ENCODE measurements at places on chromosomes 5 and 9.

GRCh38 chr9:4344946-4345345, 45.1 kb upstream of the GLIS3 start:
- DNase-seq = no peak

- DNase-seq = peak; percentile 17
Measured at GRCh38 chr5:86679529-86679928, 61.8 kb downstream of the COX7C start.

DNA sequence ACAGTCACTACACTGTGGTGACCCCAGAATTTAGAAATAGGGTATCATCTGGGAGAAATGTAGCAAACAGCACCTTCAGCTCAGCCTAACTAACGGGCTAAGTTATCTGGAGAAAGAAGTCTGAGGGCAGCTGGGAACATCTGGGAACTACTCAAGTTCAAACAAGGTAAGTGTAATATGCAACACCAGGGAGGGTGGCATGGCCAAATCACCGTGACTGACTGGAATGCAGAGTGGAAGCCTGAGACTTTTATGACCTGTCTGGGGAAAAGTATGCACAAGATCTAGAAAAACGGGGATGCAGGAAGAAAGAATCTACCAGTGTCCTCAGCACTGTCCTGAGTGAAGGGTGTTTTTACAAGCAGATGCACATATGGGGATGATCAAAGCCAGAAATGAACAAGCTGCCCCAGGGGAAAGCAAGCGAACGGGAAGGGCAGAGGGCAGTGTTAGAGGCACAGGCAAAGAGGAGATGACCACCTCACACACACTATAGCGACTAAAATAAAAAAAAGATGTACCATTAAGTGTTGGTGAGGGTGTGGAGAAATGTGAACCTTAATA, 59.9 kb downstream of the SERINC5 start:
- peak; percentile 28 for DNase-seq

GRCh38 chr9:135332979-135333748, 146.4 kb upstream of the PPP1R26 start:
- no peak for DNase-seq

DNA sequence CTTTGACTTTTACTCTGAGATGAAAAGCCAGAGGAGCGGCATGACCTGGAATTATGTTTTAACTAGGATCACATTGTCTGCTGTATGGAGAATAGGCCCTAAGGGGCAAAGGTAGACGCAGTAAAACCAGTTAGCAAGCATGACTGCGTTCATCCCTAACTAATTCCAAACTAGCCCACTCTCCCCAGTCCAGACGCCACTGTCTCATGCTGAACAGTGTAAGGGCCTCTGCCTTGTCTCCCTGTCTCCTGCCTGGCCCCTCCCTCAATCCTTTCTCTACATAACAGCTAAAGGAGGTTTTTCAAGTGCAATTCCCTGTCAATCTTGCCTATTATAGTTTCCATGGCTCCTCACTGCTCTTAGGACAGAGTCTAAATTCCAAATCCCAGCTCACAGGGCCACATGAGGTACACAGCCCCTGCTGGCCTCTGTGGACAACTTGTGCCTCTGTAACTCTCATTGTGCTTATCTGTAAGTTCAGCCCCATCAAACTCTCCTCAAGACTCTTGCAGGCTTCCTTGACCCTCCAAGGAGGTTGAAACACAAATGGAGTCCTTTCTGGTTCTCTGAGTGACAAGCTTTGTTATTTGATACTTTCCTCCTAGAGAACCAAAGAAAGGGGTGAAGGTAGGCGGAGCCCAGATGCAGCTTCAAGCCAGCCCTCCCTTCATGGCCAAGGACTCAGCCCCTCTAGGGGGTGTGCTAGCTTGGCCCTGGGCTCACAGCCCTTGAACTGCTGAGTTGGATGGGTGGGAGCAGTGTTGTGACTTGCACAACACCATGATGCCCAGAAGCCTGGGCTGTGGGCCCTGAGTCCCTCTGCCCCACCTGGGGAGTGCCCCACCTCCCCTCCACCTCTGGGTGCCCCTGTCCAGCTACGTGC, 16.0 kb upstream of the SLC22A4 start:
- DNase-seq = no peak

GRCh38 chr5:28580616-28581015, 1542.2 kb upstream of the CDH9 start:
- DNase-seq = no peak

- DNase-seq = no peak
Measured at GRCh38 chr5:58800861-58801540, 218.1 kb downstream of the RAB3C start.

DNA sequence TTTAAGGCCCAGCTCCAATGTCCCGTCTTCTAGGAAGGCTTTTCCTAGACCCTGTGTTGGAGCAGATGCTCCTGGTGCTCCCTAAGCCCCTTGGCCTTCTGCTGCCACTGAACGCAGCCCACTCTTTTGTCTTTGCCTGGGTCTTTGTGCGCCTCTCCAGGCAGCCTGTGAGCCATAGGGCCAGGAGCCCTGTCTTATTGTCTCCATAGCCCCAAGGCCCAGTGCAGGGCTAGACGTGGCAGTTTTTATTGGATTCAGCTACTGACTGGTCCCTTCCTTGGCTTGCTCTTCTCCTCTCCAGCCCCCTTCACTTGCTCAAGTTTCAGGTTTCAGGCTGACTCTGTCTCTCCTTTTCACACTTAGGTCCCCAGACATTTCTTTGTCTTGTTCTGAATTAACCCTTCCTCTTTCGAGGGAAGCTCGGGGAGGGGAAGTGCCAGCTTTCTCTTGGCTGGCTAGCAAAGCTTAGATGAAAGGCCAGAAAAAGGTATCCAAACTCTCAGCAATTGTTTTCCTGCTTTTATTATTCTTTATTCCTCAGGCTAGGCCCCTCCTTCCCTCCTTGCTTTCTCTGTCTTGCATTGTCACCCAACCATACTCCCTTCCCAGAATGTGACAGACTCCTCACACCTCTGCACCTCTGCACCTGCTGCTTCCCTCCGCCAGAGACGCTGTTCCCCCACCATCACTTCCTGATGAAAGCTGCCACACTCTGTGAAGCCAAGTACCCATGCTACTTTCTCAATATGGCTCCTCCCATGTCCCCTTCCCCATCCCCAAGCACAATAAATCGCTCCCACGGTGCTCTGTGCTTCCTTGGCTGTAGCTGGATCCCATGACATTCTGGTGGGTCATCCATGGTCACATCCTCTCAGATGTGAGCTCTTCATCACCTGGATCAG, 101.6 kb upstream of the CPEB4 start:
- no peak for DNase-seq

Data from AG09309 (cell line).